Anterior cingulate cortex (tissue), 58 donors: ENCODE measurements at places on chromosomes 4 and X.

- no peak for DNase-seq
Measured at GRCh38 chr4:90030953-90031352, 96.2 kb upstream of the CCSER1 start.

DNA sequence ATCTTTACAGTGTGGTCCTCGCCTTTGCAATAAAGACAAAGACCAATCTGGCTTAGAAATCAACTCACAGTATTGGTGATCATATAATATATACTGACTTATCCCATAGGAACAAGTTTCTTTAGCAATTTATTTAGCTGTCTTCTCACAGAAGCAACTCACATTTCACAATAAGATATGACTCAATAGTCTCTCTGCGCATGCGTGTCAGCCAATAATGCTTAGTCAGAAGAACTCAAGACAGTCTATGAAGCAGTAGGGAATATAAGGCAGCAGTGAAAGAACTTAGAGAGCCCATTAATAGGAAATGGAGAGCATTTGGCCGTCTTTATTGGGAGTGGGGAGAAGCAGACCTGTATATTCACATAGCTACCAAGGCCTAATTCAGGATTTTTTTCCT, 216.7 kb downstream of the IL13RA2 start:
- no peak for DNase-seq

DNA sequence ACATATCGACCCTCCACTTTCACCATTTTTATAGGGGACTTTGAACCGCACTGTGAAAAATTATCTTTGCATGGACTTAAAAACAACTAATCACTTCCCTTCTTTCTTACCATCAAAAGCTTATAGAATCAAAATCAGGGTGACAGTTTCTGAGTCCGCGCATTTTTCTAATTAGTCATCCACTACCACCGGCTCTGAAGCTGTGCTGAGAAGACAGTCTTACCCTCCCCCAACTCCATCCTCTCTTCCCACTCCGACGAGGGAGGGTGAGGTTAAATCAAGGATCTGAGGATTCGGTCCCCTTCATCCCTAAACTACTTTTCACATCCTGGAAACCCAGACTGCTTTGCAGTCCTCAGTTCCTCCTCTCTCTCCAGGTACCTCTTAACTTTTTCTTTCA, 4.2 kb downstream of the DCTD start:
- no peak for DNase-seq

GRCh38 chr4:182065255-182065654, 177.9 kb upstream of the TENM3 start:
- DNase-seq, result no peak

DNA sequence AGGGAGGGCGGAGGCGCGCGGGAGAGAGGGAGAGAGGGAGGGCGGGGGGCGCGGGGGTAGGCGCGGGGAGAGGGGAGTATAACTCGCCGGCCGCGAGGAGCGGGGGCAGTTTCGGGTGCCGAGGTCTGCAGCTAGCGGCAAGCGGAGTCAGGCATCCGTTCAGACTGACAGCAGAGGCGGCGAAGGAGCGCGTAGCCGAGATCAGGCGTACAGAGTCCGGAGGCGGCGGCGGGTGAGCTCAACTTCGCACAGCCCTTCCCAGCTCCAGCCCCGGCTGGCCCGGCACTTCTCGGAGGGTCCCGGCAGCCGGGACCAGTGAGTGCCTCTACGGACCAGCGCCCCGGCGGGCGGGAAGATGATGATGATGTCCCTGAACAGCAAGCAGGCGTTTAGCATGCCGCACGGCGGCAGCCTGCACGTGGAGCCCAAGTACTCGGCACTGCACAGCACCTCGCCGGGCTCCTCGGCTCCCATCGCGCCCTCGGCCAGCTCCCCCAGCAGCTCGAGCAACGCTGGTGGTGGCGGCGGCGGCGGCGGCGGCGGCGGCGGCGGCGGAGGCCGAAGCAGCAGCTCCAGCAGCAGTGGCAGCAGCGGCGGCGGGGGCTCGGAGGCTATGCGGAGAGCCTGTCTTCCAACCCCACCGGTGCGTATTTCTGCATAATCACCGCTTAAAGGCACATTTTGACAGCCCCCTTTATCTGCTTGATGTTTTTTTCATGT, at the start of gene POU4F2:
Gene POU4F2, plus strand, starts transcription at position 108 of the 720 bp plus-strand sequence. Its CDS starts 248 bp downstream, at position 356.
- no peak for DNase-seq

- DNase-seq, result no peak
Measured at GRCh38 chrX:1527457-1527856, 9.5 kb downstream of the P2RY8 start.

- no peak for DNase-seq
Measured at GRCh38 chrX:45952030-45952429, 593.2 kb downstream of the ZNF674 start.

- no peak for DNase-seq
Measured at GRCh38 chrX:20144491-20144890, 2.9 kb upstream of the EIF1AX start.

DNA sequence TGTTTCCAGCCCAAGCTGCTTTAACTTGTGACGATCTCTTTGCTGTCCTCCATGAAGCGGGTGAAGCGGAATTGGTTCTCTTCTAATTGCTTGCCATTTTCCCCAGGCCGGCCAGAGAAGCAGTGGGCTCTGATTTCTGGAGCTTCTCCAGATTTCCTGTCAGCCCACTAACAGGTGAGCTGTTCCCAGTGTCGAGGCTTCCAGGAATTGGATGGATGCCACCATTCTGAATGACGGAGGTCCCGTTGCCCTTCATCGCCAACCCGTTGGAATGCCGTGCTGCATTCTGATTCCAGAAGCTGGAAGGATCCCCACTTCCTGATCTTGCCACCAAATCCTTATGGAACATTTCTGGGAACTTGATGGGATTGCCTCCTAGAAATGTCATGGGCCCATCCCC, 31.0 kb downstream of the PAGE1 start:
- DNase-seq, result no peak

DNA sequence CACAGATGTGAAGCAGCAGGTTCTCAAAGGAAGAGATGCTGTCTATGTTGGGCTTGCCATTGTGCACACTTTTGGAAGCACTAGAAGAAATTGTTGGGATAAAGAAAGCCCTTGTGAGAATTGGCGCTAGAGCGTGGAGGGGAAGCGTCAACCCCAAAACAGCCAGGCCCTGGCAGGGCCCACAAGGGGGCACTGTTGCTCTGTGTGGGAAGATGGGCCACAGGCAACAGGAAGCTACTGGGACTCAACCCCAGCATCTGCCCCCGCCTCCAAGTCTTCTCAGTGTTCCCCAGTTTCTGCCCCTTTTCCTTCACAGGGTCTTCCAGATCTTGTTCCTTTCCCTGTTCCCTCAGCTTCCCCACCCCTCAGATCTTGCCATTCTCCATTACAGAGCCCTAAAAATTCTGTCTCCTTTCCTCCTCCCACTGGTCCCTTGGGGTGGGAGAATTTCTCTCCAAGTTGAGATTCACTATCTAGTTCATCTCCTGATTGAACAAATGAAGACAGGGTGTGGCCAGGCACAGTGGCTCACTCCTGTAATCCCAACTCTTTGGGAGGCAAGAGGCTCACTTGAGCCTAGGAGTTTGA, 85.5 kb downstream of the STARD8 start:
- DNase-seq, result no peak

- no peak for DNase-seq
Measured at GRCh38 chrX:10441464-10441863, 178.9 kb downstream of the MID1 start.

- DNase-seq, result no peak
Measured at GRCh38 chr4:150997141-150997540, 17.9 kb downstream of the LRBA start.

DNA sequence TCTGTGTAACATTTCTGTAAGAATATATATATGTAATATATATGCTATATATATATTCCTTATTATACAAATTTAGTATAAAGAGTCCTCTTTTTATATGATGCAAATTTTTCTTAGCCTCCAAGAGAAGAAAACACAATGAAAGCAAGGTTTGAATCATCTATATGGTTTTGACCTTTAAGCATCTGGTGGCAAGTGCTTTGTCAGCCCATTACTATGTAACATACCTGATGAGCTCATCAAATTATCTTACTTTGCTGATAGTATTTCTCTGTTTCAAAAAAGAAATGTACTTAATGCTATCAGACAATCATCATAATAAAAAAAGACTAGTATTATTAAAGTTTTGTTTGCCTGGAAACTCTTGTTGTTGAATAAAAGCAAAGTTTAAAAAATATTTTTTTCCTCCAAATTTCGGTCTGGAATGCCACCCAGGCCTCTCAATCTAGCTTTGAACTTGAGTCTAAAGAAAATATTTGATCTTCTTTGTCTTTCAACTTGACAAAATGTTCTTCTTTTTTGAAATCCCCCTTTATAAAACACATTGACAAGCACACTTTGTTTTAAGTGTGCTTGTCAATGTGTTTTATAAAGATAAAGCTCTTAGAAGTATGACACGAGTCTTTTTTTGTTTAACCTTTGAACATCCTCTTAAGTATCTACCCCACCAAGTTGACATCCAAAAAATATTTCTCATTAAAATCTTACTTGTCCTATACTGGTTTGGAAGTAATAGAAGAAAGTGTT, 26.2 kb downstream of the ZNF330 start:
- DNase-seq, result no peak

DNA sequence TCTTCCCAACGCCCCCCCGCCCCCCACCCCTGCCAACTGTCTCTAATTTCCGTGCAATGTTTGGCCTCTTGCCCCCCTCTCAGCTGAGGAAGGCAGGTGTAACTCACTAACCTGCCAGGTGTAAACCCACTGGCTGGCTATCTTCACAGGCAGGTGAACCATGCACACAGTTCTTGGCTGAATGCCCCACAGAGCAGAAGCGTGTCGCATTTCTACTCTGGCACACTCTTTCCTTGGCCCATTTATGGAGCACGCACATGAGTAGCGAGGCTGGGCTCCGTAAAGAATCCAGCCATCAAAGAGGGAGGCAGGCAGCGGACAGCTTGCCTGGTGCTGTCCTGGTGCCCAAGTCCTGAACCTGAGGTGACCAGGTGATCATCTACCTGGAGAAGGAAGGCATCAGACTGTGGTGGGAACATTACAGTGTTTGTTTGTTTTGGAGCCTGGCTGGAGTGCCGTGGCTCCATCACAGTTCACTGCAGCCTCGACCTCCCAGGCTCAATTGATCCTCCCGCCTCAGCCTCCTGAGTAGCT, 39.2 kb upstream of the CRMP1 start:
- no peak for DNase-seq

- DNase-seq, result no peak
Measured at GRCh38 chr4:182642831-182643230, 274.4 kb downstream of the DCTD start.

GRCh38 chr4:100497791-100498190, 20.0 kb downstream of the EMCN start:
- no peak for DNase-seq

- DNase-seq, result no peak
Measured at GRCh38 chr4:89269121-89269666, 38.4 kb downstream of the GPRIN3 start.

GRCh38 chrX:11341274-11342201, 48.3 kb downstream of the AMELX start:
- DNase-seq, result no peak

- no peak for DNase-seq
Measured at GRCh38 chr4:27616166-27616565, 755.5 kb downstream of the STIM2 start.

- no peak for DNase-seq
Measured at GRCh38 chr4:12949719-12950490, 534.2 kb downstream of the RAB28 start.

- DNase-seq, result no peak
Measured at GRCh38 chrX:135596495-135596894, 76.0 kb downstream of the INTS6L start.

DNA sequence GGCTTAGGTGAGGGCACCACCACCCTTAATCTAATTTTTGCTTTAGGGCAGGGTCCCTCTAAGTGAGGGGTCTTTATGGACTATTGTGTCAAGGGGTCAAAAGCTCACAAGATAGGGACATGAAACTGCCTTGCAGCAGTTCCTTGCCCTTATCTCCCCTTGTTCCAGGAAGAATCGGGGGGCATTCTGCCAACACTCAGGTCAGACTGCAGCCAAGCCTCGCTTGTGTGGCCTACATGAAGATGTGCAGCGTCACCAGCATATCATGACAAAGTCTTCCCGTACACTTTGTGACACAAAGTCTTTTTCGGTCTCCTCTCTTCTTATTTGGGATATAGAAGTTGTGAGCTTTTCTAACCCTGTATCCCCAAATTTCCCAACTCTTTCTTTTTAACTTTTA, 17.5 kb upstream of the USP9X start:
- no peak for DNase-seq

DNA sequence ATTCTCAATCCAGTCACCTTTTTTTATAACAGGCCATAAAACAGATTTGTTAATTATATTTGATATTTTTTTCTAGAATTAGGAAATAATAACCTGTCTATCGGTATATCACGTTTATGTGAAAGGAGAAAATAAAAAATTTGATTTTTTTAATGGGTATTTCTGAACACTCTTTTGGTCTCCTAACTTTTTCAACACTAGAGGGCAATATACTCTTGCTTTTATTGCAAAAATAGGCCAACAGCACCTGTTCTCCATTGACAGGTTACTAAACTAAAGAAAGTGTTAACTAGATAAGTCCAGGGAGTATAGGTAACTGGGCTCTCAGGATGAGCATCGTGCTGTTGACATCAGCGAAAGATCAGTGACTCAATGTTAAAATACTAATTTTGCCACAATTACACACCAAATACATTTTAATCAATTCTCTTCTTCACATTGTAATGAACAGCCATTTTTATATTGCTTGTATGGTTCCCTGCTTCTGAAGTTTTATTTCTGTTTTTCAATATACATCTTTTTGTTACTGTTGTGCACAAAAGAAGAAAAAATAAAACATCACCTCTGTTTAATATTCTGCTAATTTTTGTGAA, 22.8 kb downstream of the NDST4 start:
- no peak for DNase-seq

DNA sequence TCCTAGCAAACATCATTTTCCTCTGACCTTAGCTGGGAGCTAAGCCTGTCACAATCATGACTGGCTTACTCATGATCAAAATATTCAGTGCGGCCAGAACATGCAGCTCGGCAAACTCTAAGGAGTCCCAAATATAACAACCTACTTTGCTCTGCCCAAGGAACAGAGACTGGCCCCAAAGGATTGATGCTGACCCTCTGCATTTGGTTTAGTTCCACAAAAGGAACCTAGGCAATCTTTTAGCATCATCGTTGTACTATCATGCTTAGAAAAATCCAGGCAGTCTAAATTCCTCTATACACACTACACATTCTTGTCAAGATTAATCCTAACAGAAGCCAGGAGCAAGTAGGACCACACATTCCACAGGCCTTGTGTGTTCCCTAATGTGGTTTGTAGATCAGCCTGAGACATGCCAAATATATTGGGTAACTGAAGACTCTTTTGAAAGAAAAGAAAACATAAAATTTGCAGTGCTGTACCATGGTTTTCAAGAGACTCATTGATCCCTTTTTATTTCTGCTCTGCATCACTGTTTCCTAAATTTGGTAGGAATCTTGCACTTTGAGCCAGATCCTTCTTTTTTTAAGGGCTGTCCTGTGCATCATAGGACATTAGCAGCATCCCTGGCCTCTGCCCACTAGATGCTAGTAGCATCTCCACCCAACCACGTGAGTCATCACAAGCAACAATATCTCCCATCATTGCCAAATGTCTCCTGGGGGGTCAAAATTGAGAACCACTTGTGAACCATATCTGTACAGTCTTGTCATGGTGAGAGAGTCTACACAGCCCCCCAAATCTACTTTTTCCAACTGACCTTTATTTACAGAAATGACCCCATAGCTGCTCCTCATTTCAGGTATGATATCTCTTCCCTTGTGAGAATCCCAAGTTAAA, 17.6 kb upstream of the CC2D2A start:
- no peak for DNase-seq
